ENCODE measurements at places on chromosomes 16 and 17.

DNA sequence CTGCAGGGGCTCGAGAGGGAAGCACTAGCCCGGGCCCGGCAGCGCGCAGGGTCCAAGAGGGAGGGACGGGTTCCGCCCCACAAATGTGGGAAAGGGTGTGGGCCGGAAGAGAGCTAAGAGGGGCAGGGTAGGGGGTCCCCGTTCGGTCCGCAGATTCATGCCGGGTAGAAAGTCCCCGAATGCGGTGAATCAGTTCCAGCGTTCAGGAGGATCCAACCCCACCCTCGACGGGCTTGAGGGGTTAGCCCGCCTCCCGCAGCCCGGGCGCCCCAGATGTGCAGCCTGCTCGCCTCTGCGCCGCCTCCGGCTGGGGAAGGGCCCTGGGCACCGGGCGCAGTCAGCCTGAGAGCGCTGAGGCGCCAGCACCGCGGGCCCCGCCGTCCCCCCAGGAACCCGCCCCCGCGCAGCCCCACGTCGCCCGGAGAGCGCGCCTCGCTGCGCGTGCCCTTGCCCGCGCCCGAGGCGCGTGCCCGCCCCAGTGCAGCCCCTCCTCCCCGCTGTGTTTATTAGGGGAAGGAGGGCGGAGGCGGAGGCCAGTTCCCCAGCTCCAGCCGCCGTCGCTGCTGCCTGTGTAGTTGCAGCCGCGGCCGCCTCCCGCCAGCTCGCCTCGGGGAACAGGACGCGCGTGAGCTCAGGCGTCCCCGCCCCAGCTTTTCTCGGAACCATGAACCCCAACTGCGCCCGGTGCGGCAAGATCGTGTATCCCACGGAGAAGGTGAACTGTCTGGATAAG lies at the start of gene LASP1:
Gene LASP1 (plus strand): TSS at position 533 of the 733 bp plus-strand sequence. CDS start 132 bp downstream, at position 665.
- peak; percentile 94 for DNase-seq

DNA sequence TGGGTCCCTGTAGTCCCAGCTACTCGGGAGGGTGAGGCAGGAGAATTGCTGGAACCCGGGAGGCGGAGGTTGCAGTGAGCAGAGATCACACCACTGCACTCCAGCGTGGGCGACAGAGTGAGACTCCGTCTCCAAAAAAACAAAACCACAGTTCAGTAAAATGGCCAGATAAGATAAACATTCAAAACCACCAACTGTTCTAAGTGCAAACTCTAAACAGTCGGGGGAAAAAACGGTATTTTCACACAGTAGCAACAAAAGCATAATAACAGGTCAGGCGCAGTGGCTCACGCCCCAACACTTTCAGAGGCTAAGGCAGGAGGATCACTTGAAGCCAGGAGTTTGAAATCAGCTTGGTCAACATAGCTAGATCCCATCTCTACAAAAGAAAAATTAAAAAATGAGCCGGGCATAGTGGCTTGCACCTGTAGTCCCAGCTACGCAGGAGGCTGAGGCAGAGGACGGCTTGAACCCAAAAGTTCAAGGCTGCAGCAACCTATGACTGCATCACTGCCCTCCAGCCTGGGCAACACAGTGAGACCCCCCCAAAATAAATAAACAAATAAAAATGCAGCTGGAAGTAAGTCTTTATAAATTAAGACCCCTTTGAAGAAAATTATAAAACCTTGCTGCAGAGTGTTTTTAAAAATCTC lies 10.8 kb upstream of the HASPIN start:
- DNase-seq, result no peak

- peak; percentile 86 for DNase-seq
Observed at GRCh38 chr17:67824735-67825626, at the start of gene BPTF. Gene BPTF, plus strand, starts transcription at chr17:67825503. Its CDS starts 222 bp downstream, at chr17:67825725.

DNA sequence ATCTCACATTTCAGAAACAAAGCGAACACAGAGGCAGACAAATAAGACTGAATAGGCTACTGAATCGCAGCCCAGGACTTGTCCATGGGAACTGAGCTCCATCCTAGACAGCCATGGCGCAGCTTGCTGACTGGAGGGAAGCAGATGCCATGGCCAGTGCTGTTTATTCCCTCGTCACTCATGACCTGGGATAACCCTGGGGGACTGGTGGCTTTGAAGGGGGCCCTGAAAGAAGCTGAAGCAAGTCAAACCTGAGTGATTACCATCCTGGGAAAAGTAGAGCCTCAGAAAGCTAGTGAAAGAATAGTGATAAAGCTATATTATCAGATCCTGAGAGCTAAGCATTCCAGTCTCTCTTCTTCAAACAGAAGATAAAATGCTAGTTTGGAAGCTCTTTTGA lies 94.1 kb downstream of the RPGRIP1L start:
- no peak for DNase-seq

GRCh38 chr17:77140878-77141767 lies at the start of gene SEC14L1:
Gene SEC14L1, plus strand, starts transcription at chr17:77140969. Its CDS starts 2,628 bp downstream, at chr17:77143597.
- DNase-seq, result peak; percentile 75

GRCh38 chr16:54891346-54891745 lies 39.3 kb upstream of the IRX5 start:
- no peak for DNase-seq

DNA sequence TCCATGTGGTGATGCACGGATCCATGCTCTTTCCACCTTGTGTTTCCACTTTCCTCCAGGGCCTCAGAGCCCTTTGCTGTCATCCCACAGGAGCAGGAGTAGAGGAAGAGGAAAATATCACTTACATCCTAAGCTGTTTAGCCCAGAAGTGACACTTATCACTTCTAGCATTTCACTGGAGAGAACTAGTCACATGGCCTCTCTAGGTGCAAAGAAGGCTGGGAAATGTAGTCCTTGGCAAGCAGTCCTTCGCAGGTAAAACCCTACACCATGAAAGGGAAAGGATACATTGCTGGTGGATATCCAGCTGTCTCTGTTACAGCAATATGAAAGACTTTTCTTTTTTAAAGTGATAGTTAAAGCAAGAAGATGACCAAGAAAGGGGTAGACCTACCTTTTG lies 185.9 kb downstream of the RGS9 start:
- DNase-seq, result no peak

DNA sequence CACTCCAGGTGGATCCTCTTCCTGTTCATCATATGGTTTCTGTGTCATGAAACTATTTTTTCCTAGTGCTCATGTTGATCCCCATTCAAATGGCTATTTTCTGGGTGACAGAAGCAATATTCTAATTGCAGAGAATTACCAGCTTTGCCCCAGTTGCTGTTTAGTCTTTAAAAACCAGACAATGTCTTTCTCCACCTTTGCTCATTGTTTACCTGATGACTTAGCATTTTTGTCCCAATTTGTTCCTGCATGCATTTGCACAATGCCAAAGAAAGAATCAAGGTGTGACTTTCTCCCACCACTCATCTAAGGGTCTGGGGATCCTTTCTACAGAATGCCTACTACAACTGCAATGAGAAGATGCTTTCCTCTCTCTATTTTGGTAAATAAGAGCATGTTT lies 439.9 kb upstream of the MAF start:
- no peak for DNase-seq

GRCh38 chr16:2197765-2198164 lies 1.4 kb upstream of the CASKIN1 start:
- no peak for DNase-seq

DNA sequence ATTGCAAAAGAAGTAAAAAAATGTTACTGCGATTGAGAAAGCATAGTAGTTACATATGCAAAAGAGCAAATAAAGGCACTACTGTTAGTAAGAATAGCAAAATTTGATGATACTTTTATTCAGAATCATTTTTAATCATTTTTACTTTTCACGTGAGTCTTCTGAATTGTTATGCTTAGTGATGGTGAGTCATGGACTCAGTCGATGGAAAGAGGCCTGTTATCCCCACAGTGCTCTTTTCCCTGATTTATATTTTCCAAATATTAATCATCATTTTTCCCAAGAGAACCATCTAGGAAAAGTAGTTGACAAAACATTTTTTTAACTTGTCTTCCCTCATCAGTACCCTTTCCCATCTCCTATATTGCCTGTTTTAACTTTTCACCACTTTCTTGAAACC lies 181.1 kb downstream of the CHD9 start:
- no peak for DNase-seq

GRCh38 chr16:48999508-48999907 lies 282.1 kb downstream of the CBLN1 start:
- DNase-seq, result no peak

GRCh38 chr16:48496571-48497095 lies 111.4 kb upstream of the SIAH1 start:
- DNase-seq, result no peak

- no peak for DNase-seq
Observed at GRCh38 chr17:6162892-6163291, 92.7 kb downstream of the WSCD1 start.

DNA sequence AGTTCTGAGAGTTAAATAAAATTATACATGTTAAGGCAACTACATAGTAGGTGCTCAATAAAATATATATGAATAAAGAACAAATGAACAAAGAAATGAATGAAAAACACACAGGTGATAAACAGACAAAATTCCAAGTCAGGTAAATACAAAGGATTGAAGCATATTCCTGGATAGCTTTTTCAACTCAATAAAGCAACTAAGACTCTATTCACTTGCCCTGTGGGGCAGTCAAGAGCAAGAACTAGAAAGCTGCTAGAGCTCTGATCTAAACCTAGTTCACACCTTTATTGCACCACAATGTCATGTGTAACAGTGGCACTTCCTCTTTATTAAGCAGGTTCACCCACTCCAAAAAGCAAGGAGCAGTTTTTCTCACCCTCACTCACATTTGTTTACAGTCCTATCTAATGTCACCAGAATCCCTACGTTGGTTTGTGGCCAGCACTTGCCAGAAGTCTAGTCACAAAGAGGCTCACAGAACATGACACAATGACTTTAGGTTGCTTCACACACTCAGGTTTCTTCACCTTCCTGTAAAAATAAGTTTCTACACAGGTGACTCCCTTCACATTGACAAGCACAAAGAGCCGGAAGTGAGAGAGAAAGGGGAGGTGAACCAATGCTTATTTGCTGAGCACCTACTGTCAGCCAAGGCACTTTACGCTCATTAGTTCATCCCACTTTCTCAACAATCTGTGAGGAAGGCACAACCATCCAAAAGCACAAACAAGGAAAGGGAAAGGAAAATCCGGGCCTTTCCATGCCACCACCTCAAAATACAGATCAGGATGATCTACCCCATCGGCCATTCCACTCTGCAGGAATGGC lies 70.8 kb downstream of the XPO6 start:
- DNase-seq, result no peak

DNA sequence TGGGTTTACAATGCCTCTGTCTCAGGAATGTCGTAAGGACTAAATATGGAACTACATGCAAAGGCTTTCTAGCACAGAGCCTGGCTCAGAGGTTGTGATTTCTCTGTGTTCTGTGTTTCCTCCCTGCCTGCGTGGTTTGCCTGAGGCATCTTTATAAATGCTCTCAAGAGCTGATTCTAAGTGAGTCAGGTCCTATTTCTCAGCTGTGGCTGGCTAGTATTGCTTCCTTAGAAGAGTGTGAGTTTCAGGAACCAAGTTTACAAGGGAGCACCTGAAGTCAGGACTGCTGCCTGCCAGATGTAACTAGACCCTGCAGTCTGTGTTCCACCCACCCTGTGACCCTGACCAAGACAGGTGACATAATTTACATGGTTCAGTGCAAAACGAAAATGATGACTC lies 8.0 kb upstream of the CCL1 start:
- no peak for DNase-seq

- DNase-seq, result peak; percentile 77
Observed at GRCh38 chr17:78915872-78916632, 9.1 kb downstream of the TIMP2 start.

DNA sequence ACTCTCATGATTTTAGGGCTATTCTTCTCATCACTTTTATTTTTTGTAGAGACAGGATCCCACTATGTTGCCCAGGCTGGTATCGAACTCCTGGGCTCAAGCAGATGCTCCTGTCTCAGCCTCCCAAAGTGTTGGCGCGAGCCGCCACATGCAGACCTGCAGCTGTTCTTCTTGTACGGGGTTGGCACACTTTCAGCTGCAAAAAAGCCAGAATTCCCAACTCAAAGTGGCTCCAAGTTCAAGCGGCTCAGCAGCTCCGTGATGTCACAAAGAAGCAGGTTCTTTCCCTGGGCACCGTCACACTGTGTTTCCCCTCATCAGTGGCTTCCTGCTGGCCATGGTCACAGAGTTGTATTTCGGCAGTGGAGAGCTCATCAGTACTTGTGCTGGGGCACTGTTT lies 6.7 kb upstream of the SBK1 start:
- no peak for DNase-seq

DNA sequence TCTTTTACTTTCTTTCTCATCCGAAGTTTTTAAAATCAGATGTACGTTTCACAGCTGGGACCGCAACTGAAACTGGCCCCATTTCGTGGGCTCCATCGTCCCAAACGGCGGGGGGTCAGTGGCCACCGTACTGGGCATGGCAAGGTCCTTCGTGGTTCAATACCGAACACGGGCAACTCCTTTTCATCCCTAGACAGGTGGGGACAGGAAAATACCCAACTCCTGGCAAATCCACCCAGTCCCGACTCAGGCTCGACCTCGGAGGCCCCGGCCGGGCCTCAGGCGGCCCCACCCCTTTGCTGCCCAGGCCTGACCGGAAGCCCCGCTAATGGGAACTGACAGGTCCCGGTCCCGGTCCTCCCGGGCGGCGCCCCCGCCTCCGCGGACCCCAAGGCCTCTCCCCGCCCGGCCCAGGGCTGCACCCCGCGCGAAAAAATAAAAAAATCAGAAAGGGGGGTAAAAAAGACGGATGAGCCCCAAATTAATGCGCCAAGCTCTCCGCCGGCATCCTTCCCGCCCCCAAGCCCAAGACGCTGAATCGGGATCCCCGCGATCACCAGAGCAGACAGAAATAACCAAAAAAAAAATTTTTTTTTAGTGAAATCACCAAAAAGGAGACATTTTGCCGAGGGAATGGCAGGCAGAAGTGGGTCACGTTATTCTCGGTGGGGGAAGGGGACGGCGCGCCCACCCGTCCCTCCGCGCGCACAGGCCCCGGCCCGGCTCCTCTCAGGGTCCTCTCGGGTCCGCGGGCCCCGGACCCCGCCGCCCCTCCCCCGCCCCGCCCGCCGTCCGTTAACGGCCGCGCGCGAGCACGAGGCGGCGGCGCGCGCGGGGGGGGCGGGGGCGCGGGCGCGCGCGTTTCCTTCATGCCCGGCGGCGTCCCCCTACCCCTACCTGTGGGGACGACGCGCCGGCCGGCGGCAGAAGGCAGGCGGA lies 562 bp downstream of the ZC3H7A start:
- peak; percentile 73 for DNase-seq

- no peak for DNase-seq
Observed at GRCh38 chr17:77142689-77143088, 1.9 kb downstream of the SEC14L1 start.

DNA sequence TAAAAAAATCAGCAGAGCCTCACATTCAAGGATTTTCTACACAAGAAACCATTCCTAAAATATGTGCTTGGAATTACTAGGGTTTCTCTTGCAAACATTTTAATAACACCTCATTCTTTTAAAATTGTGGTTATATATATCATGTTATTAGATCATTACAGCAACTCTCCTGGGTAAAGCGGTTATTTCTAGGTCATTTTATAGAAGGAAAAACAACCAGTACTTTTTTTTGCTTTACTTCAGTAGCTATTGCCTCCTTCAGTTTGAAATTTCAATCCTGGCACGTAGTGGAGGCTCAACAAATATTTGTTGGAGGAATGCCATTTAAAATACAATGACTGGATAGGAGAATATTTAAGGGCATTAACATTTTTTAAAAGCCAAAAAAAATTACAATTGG lies 220.6 kb downstream of the CDRT15L2 start:
- DNase-seq, result no peak
